ENCODE measurements at places on chromosomes 6 and 20.

DNA sequence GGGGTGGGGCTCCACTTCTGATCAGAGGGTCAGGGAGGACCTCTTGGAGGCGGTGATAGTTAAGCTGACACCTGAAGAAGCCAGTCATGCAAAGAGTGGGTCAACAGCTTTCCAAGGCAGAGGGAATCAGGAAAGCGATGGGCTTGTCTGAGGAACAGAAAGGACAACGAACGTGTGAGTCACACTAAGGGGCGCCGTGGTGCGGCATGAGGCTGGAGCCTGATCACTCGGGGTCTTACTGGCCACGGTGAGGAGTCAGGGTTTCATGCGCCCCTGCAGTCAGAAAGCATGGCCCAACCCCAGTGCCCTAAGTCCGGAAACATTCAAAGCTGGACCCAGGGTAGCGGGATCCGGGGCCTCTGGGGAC lies 50.6 kb upstream of the SLC32A1 start:
- peak; percentile 24 for DNase-seq

GRCh38 chr20:24878657-24879056 lies 70.4 kb upstream of the CST7 start:
- no peak for DNase-seq

DNA sequence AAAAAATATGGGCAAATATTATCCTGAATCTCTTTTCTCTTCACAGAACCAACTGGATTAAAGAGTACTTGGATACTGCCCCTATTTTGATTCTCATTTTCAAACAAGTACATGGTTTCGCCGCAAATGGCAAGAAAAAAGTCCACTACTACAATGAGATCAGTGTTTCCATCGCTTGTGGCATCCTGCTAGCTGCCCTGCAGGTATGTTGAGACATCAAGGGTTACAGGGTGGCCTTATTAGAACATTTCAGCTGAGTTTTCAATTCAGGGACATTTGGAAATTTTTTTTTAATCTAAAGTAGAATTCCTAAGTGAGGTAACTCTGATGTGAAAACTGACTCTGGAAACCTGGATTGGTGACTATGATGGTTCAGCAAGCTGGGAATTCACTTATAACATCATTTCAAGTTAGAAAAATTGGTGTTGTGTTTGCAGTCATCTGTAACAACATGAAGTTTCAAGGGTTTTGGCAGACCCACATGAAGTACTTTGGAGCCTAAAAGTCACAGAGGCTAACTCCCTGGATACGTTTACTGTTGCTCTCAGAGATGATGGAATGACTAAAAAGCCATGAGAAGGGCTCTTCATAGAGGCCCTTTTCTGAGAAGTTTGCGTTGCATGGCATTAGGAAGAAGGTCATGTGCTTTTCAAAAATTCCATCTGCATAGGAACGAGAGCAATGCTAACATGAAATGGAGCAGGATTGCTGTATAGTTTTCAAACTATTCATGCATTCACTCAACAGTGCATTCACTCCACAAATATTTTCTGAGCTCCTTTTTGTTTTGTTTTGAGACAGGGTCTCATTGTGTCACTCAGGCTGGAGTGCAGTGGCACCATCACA lies 25.5 kb downstream of the IYD start:
- DNase-seq, result no peak

- no peak for DNase-seq
These were observed 115.7 kb downstream of the PRIM2 start for GRCh38 chr6:57432919-57433684.

DNA sequence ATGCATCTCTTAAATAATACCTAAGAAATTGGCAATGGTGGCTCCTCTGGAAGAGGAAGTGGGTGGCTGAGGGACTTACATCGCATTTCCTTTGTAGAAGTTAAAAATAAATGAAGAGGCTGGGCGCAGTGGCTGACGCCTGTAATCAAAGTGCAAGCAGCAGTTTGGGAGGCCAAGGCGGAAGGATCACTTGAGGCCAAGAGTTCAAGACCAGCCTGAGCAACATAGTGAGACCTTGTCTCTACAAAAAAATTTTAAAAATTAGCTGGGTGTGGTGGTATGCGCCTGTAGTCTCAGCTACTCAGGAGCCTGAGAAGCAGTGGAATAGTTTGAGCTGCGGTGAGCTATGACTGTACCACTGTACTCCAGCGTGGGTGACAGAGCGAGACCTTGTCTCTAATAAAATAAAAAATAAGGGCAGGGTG lies 12.2 kb upstream of the NCOA3 start:
- peak; percentile 30 for DNase-seq

GRCh38 chr20:32231847-32232246 lies 24.2 kb downstream of the POFUT1 start:
- no peak for DNase-seq

GRCh38 chr6:28523241-28523622 lies 2.4 kb upstream of the GPX5 start:
- no peak for DNase-seq

DNA sequence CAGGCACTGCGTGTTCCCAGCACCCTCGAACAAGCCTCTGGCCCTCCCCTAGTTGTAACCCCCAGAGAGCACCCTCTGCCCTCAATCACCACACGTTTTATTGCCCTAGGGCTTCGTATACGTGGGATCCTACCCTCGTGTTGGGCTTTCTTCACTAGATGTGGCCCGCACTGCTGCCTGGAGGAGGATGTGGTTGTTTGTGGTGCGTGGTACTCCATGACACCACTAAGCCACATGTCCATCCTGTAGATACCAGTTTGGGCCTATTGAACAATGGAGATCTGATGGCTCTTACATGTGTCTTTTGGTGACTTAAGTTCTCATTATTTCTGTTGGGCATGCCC lies 17.0 kb downstream of the SLC2A4RG start:
- no peak for DNase-seq

- DNase-seq, result no peak
These were observed 44.9 kb downstream of the SNX9 start for GRCh38 chr6:157867981-157868380.

- DNase-seq, result no peak
These were observed 143.0 kb downstream of the ERMARD start for GRCh38 chr6:169894377-169894960.

DNA sequence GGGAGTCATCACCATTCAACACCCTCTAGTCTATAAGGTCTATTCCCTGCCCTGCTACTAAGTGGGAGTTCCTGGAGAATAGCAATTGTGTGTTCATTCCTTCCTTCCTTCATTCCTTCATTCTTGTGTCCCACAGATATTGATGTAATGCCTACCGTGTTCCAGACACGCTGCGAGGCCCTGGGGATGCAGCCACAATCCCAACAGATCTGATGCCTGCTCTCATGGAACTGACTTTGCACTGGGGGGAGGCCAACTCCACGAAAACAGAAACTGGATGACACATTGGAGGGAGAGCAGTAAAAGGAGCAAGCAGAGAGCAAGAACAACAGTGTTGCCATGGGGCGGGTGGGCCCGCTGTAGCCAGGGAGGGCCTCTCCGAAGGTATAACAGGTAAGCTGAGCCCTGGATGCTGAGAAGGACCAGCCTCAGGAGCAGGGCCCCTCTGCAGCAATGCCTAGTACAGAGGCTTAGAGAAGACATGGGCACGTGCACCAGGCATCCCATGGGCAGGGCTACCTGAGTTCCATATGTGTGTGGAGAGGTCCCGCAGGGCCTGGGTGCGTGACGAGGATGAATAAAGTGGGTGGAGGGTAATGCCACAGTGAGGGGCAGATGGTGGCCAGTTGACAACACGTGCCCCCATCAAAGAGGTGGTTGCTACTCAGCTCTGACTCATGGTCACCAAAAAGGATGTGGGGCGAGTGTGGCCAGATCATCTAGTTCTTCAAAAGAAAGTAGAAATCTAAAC lies 173.9 kb downstream of the NFATC2 start:
- peak; percentile 13 for DNase-seq

DNA sequence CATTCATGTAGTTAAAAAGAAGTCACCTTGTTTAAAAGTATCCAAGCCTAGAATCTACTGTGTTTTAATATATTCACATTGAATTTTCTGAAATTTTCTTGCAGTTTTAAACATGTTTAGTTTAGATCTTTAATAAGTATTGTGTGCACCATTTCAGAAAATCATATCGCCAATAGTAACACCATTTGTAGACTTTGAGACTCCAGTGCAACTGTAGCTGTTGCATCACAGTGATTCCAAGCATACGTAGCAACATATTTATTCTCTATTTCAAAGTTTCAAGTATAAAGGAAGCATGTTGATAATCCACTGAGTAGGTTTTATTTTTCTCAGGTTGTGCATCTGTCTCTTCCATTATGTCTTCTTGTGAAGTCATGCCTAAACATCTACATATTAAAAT lies 46.4 kb downstream of the HMGN3 start:
- DNase-seq, result no peak

- DNase-seq, result no peak
These were observed 15.4 kb downstream of the UNC93A start for GRCh38 chr6:167306401-167306998.

DNA sequence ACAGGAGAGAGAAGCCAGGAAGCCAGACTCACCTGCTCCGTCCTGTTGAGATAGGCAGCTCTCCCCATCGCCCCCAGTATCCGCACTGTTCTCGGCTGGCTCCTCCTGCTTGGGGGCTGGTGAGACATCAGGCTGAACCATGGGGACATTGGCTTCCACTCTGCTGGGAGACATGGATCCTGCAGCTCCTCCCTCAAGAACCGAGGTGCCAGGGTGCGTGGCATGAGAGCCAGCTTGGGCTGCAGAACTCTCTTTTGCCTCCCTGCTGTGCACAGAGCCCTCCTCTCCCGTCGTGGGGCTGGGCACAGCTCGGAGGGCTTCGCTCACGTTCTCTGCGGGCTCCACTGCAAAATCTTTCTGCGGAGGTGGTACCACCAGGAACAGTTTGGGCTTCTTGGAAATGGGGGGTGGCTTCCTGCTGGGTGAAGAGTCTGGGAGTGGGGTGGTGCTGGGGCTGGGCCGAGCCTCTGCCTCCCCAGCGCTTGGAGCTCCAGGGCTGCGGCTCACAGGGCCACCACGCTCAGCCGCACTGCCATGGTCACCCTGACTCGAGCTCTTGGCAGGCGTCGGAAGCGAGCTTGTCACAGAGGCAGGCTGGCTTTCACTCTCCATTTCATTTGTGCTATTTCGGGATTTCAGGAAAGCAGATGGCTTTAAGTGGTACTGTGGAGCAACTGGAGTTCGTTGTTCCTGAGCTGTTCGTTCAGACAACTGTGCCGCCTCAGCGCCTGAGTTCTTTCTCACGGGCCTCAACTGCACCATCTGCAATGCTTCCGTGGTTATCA lies 26.5 kb downstream of the HEBP2 start:
- no peak for DNase-seq

- DNase-seq, result no peak
These were observed 919.5 kb upstream of the FLRT3 start for GRCh38 chr20:15256676-15257568.

GRCh38 chr6:16810411-16810810 lies 49.2 kb upstream of the ATXN1 start:
- no peak for DNase-seq

DNA sequence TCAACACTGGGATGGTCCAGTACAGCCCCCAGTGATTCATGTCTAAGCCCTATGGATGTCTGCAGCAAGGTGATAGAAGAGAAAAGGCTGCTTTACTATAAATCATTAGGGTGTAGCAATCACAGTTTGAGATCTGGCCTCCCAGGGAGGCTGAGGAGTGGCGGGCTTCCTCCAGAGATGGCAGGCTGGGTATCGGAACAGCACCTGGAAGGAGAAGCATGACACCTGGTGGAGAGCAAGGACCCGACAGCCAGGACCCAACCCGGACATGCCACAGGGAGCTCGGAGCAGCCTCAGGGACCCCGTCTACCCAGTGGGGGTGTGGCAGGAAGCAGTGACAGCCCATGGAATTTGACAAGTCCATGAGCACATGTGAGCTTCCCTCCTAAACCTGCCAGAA lies 114.8 kb upstream of the CD93 start:
- DNase-seq, result peak; percentile 28

- no peak for DNase-seq
These were observed 67.3 kb upstream of the JAG1 start for GRCh38 chr20:10741060-10741459.

- no peak for DNase-seq
These were observed 374.3 kb downstream of the LMBRD1 start for GRCh38 chr6:69422475-69422874.

GRCh38 chr20:31596831-31597480 lies 8.1 kb upstream of the ID1 start:
- no peak for DNase-seq

- DNase-seq, result no peak
These were observed 145.5 kb upstream of the LAMP5 start for GRCh38 chr20:9368893-9369292.

DNA sequence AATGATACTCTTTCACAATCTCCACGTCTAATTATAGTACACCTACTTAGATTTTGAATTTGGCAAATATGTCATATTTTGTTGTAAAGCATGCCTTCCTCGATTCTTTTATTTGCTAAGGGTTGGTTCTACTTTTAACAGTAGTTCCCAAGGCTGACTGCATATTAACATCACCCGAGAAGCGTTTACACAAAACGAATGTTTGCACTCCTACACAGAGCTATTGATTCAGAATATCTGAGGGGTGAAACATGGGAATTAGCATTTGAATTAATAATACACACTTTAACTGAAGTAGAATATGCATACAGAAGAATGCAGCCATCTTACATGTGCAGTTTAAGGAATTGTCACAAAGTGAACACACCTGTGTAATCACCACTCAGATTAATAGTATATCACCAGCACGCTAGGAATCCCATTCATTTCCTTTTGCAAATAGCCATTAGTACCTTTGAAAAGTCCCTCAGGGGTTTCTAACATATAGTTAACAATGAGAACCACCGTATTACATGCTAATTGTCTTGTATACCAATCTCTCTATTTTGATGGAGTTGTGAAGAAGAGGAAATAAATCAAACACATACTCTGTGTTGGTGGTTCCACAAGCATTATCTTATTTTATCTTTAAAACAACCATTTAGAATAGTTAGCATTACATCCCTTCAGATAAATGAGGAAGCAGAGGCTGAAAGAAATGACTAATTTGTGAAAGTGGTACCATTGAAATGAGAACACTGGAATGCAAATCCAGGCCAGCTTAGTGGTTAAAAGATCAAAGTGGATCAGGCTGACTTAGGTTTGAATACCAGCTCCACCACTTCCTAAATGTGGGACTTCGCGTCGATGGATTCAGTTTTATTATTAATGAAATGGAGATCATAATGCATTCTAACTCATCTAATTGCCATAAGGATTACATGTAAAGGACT lies 317.6 kb downstream of the HDGFL1 start:
- no peak for DNase-seq

- no peak for DNase-seq
These were observed 3.7 kb upstream of the FKBPL start for GRCh38 chr6:32133786-32134185.

- DNase-seq, result no peak
These were observed 156.7 kb upstream of the CCN2 start for GRCh38 chr6:132107896-132108295.

Data from left cardiac atrium (tissue), 4 donors.